IPS-NIHi11 (cell line): ENCODE measurements at places on chromosomes 12 and 14.

DNA sequence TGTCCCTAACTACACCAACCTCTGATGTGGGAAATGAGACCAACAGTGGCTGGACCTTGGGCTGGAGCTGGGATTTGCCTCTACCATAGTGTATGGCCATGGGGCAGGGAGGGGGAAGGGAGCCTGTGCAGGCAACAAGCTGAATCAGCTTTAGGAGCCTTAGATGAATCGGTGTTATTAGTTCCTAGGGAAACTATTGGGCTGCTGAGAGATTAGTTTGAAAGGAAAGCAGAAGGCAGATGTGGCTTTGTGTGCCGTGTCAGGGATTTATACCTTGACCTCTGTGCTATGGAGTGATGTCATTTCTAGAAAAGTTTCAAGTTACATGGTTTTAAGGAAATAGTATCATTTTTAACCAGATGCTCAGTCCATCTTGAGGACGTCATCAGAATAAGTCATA lies 19.5 kb upstream of the GAS2L3 start:
- no peak for DNase-seq

- no peak for DNase-seq
Measured at GRCh38 chr14:58865514-58866281, 227.9 kb downstream of the DACT1 start.

GRCh38 chr14:24353559-24354481 lies 14.0 kb upstream of the RIPK3 start:
- DNase-seq, result no peak

DNA sequence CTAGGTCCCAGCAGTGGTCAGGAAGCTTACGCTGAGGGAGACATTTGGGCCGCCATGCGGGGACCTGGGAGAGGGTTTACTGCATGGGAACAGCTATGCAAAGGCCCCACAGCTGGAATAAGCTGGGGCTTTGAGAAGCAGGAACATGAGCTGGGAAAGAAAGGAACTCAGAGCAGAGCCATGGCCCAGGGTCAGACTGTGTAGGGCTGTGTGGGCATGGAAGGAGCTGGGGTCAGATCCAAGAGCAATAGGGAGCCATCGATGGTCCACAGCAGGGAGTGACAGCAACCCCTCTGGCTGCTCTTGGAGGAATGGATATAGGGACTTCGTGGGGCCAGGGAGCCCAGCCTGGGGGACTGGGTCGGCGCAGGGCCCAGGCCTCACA lies 151.6 kb downstream of the ADGRD1 start:
- DNase-seq, result no peak

DNA sequence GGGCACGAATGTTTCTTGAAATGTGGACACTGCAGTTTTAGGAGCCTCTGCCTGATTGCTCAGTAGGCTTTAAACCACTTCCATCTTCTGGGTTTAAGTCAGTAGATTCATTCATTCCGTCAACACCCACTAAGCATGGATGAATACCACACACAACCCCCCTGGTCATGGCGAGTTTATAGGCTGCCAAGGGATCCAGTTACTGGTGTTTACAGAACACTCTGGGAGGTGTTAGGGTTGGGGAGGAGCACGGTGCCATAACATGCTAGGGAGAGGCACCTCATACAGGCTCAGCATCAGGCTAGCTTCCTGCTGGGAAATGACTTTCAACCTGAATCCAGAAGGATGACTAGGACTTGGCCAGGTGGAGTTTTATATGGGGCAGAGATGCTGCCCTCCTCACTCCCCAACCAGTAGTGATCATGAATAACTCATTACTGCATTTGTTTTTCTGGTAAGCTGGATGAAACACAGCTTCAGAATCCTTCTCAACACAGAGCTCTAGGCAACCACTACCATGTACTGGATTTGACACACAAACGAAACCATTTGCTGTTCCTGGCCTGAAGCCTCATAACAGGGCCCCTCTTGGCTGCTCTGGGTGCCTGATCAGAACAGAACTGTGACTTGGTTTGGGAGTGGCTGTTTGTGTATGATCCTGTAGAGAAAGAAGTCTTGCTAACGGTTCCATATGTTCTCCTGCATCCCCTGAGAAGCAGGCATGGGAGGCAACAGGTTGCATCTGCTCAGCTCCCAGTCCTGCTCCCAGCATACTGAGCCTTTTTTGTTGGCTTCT lies 47.9 kb downstream of the FBXW8 start:
- DNase-seq, result no peak

GRCh38 chr12:131114942-131115584 lies 161.4 kb downstream of the ADGRD1 start:
- no peak for DNase-seq
